Vagina (tissue), 2 donors: ENCODE measurements at places on chromosomes 7 and 10.

DNA sequence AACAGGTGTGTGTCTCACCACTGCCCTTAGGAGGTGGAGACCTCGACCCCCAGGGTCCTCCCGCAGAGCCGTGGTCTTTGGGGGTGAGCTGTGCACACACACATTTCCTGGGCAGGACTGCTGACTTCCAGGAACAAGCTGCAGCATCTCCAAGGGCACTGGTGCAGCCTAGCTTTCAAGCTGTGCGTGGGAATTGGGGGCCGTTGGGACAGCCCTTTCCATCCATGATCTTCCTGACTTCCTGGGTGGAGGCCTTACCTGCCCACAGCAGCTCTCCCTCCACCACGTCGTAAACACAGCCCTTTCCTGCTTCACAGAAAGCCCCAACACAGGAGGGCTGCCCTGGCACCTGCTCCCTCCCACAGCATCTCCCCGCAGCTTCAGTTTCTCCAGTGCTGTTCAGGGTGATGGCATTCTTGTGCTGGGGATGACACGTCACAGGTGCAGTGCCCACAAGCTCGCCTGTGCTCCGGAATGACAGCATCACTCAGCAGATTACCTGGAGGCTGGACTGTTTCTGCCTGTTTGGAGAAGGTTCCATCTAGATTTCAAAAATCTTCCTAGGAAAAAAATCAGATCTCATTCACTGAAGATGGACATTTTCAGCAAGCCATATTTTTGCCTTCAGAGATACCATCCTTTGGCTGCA lies 208.0 kb upstream of the PPP2R2D start:
- DNase-seq = no peak

DNA sequence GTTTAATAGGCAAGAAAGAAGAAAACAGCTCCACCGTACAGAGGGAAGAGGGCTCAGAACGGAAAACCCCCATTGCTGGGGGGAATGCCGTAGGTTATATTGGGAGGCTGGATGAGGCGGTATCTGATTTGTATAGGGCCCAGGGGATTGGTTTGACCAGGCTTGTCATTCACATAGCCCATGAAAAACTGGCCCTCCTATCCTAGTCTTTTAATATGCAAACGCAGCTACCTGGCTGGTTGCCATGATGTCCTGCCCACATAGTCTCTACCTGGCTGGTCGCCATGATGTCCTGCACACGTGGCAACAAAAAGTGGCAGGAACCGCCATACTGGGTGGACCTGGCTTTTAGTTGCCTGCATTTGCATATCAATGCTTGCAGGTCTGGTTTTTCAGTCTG lies 84.7 kb downstream of the AUTS2 start:
- no peak for DNase-seq

DNA sequence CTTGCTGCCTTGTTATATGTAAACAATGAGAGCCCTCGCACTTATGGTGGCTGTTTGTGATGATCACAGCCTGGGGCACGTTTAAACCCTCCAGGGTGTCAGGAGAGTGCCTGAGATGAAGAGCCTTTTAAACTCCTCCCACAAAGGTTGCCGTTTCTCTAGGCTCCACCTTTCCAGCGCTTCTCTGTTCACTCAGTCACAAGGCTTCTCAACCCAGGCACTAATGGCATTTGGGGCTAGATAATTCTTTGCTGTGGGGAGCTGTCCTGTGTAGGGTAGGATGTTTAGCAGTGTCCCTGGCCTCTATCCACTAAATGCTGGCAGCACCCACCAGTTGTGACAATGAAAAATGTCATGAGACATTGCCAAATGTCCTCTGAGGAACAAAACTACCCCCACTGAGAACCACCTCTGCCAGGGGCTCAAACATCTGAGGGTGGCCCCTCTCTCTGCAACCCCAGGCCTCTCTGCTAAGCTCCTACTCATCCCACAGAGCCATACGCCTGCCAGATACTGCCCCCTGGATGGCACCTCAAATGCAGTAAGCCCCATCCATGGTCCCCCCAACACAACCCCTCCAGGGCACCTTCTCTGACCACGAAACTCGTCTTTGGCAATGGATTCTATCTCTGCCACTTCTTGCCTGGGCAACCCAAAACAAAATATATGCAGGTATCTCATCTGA lies 144.3 kb upstream of the ZMIZ1 start:
- no peak for DNase-seq

GRCh38 chr7:117986645-117987269 lies 113.5 kb upstream of the CTTNBP2 start:
- no peak for DNase-seq

DNA sequence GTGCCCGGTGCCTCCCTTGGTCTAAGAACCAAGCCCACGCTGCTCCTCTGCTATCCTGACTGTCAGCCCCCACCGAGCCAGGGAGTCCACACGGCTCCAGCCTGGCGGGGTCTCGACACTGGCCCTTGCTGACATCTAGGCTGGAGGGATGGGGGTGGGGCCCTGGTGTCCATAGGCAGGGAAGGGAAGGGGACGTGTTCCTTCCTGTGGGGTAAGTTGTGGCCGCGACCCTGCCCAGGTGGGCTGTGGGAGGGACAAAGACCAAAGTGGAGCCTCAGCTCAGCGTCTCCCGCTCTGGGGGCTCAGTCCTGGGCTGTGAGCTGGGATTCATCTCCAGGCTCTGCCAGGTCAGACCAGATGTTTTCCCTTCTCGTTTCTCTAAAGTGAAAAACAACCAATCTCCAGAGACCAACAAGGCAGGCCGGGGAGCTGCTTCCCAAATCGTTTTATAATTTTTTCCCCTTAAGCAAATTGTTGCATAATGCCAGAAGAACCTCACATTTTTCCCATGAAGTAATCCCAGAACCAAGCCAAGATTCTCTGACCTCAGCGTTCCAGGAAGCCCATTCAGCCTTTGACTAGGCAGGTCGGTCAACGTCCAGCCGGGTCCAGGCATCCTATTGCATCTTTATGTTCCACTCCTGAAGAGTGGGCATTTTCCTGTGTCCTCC lies 101.2 kb downstream of the RGS10 start:
- no peak for DNase-seq

DNA sequence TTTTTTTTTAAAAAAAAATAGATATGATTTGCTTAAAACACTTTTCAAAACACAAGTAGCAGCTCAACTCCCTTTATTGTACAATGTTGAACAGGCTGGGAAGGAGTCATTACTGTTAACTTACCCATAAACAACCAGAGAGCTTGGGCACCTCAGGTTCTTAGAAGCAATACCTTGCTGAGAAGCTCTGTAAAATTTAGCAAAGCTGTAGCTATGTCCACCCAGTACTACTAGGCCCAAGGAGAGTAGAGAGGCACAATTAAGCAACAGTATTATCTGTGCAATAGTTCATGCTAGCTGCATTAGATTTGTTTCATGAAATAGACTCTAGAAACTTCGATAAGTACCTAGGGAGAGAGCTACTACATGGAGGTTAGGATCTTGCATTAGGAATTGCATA lies 32.0 kb downstream of the SEMA3A start:
- no peak for DNase-seq

DNA sequence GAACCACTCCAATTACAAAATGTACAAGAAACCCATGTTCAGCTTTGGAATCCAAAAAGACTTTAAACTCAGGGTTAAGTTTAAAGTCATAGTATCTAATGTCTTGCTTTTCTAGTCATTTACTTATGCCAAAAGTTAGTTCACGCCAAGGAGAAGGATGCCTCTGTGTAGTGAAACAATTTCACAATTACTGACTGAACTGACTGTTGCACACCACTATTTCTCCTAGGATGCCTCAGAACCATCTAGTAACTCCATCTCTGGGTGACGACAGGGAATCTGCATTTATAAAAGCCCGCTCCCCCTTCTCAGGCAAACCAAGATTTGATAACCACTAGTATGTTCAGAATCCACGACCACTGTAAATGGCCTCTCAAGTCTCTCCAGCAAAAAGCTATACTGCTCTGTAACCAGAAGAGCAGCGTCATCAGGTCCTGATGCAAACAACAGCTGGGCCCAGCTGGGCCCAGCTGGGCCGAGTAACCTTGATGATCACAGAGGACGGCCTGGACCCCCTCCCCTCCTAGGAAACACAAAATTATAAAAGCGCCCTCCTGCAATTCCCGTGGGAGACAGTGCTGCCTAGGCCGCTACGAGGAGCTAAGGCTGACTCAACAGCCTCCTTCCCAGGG lies 680 bp upstream of the ADO start:
- no peak for DNase-seq

GRCh38 chr10:59580026-59580863 lies 129.4 kb downstream of the SLC16A9 start:
- DNase-seq = no peak

GRCh38 chr7:137960020-137960419 lies 41.9 kb downstream of the CREB3L2 start:
- DNase-seq = no peak

- DNase-seq = no peak
Observed at GRCh38 chr10:96758423-96758822, 38.1 kb upstream of the PIK3AP1 start.

- no peak for DNase-seq
Observed at GRCh38 chr10:5508161-5508604, 8.8 kb upstream of the CALML5 start.

DNA sequence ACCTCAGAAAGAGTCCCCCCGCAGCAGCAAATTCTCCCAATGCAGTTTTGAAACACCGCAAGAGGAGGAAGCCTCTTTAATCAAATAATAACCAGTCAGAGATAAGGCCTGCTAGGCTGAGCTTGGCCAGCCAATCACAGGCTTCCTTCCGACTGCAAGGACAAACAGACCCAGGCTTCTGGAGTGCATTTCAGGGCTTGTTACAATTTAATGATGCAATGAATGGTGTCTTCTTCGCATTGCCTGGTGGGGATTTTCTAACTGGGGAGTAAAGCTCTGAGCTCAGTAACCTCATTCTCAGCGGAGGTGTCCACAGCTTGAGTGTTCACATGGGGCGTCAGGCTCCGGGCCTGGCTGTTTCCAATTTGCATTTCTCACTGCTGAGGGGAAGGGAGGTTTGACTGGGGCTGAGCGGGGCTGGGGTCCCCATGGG lies 31.8 kb upstream of the GPAM start:
- DNase-seq = peak; percentile 69

- DNase-seq = no peak
Observed at GRCh38 chr7:151080067-151080521, 515 bp downstream of the FASTK start.

DNA sequence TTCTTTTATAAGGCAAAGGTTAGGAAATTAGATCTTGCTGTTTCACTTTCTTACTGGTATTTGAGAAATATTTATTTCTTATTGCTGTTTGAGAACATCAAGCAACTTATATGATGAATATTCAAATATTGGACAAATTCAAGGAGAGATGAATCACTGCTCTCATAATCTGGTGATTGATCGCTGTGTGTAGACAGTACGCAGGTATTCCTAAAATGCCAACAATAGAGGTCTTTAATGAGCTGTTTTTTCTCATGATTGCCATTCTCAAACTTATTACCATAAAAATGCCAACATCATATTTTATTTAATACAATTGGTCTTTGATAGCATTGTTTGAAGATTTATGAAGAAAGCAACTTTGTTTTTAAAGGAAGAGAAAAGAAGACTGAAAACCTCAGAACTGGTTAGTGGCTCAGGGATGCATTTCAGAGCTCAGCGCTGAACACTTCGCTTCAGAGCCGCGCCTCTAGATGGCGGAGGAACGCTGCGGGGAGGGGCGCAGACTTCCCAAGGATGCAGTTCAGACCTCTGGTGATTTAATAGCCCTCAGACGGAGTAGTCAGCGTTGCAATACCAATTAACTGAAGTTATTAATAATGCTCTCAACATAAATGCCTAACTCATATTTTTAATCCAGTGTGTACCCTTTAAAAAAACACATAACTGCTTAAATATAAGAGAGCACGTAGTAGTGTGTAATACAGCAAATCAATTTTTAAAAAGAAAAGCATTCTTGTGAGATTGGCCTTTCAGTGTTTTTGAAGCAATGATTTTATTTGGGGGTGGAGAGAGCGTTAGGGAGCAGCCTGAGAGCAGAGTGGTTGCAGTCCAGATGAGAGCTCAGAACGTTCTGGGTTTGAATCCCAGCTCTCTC lies 38.5 kb upstream of the STEAP4 start:
- no peak for DNase-seq

DNA sequence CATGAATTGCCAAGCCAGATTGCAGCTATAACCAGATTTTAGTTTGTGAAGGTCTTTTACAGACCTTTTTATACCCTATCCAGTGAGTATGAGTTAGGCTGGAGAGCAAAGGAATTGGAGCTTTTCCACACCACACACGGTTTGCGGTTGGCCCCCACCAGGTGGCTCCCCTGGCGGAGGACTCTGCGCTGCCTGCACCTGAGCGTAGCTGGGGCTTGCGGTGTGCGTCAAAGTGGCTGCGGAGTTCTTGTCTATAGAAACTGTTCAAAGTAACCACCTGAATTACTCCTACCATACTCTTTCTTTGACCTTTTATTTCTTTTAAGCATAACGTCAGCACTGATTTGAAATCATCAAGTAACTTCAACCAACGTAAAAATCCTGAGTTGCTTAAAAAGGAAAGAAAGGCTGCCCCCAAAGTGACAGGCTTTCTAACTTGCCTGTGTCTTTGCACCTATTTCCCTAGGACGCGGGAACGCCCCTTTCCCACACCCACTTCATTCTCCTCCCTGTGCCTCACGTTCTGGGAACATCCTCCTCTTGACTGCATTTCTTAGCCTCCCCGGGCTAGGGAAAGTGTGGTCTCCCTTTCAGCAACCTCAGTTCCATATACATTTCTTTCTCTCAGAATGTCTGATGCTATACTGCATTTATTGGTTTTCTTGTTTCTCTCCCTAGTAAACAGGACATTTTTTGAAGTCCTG lies 47.6 kb upstream of the TMEM72 start:
- DNase-seq = peak; percentile 62

- DNase-seq = no peak
Observed at GRCh38 chr7:22845221-22845834, 22.7 kb upstream of the TOMM7 start.

GRCh38 chr10:86547296-86547695 lies 25.7 kb upstream of the WAPL start:
- DNase-seq = no peak

- DNase-seq = no peak
Observed at GRCh38 chr7:106521541-106521940, 139.4 kb downstream of the CCDC71L start.

- DNase-seq = no peak
Observed at GRCh38 chr7:83178796-83179195, 16.1 kb upstream of the PCLO start.

DNA sequence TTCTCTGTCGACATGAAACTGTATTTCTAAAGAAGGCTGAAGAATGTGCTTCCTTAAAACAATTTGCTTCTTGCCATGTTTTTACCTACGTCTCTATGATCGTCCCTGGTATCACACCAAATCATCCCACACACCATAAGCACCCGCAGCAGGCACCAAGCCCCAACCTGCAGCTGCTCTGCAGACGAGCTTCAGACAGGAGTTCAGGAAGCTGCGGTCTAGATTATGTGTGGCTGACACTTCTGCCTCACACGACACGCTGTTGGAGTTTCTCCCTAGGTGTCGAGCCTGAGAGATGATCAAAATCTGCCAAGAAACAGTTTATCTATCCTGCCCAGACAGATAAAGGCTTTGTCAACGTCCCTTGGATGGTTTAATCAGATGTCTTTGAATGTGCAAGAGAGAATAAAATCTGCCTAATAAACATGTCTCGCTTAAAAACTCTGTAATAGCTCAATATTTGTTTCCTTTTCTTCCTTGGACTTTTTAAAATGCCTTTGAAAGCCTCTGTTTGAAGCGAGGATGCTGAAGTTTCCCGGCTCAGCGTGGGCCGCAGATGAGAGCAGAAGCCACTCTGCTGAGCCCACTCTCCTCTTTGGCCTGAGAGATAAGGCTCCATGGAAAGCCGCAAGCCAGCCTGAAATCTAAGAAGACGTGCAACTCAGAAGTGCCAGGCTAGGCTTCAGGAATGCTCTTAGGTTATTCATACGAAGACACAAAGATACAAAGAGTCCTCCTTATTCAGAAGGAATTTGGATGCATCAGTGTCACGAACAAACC lies 158.3 kb upstream of the PFKP start:
- DNase-seq = no peak
